Colonic mucosa (tissue), 4 donors: ENCODE measurements at places on chromosomes 2 and 18. TPM values are rescaled to one million over a fixed set of nuclear protein-coding genes. Genes with fewer than 3 reads are reported as not detected.

DNA sequence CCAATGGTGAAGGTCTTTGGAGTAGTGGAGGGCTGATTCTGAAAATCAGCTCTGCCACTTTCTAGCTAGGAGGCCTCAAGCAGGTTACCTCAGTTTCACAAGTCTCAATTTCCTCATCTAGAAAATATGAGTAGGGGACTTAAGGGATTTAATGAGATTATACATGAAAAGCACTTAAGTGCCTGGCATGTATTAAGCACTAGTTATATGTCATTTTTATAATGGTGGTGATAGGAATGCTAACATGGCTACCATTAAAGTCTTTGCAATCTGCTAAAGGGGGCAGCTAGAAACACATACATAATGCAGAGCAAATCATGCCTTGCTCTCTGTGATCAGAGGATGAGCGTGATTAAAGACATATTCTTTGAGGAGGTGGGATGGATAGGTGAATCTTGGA, 640.9 kb upstream of the ZEB2 start:
- H3K27me3 ChIP-seq: no peaks in the 10 kb centered on the region
- H3K36me3 ChIP-seq: no peaks in the 10 kb centered on the region
- no peak overlapping the region for H3K4me3 ChIP-seq
- H3K4me1 ChIP-seq: no peaks in the 10 kb centered on the region

- no peak overlapping the region for H3K4me3 ChIP-seq
- H3K27ac ChIP-seq: no peak overlapping the region
- H3K4me1 ChIP-seq: no peaks in the 10 kb centered on the region
- DNase-seq: peak; percentile 12
Measured at GRCh38 chr18:50866765-50867164, 12.2 kb upstream of the ME2 start.

DNA sequence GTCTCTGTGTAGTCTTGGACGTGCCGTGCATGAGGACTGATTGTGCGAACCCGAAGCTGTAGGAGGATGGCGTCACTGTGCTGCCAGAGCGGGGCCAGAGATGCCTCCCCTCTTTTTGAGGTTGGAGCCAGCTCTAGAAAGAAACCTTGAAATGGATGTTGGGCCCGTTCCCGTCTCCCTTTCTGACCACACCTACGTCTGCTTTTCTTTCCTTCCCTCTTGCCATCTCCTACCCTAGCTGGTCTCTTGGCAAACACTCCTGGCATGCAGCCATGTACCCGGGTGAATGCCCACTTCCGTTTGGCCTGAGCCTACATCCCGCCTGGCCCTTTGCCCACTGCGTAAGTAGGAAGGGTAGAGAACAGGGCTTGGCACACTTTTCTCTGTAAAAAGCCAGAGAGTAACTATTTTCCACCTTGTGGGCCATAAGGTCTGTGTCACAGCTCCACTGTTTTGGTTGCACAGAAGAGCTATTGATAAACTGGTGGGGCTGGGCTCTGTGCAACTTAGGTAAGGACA, 37.4 kb downstream of the SH3BP4 start:
- H3K4me3 ChIP-seq: no peak overlapping the region
- no peaks in the 10 kb centered on the region for H3K36me3 ChIP-seq
- no peaks in the 10 kb centered on the region for H3K27me3 ChIP-seq
- peak; percentile 96 for DNase-seq
- no peaks in the 10 kb centered on the region for H3K4me1 ChIP-seq

Gene FSHR
- not detected for total RNA-seq
